ENCODE measurements at places on chromosomes 13 and 19.

- no peak for DNase-seq
These were observed 214.3 kb downstream of the FOXO1 start for GRCh38 chr13:40452038-40452666.

DNA sequence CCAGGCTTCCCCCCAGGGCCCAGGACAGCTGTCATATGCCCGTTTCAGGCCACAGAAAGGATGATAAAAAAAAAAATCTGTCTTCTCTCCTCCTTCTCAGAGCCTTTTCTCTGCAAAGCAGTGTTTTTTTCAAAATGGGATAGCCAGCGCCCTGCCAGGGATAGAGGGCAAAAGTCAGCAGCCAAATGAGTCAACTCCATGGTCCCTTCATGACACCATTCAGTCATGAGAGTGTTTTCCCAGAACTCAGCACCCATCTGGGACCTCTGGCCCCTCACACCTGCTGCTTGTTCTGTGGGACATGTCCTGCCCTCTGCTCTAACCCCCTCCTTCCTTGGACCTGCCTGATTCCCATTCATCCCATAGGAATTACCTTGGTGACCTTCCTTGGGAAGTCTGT lies 95.0 kb downstream of the CYSLTR2 start:
- no peak for DNase-seq

DNA sequence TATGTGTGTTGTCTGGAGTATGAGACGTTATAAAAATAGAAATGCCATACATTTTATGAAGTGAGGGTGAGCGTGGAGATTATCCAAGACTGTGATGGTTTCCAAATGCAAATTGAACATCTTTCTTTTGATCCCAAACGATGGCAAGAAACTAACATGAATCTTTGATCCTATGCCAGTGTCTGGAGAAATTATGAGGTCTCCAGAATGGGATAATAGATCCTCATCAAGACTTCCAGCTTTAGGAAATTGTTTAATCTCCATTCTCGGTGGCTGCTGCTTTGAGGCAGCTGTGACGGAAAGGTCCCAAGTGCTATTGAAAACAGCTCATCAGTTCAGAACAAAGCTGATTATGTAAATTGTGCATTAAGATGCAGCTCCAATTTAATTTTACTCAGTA lies 30.8 kb downstream of the CBY2 start:
- no peak for DNase-seq

DNA sequence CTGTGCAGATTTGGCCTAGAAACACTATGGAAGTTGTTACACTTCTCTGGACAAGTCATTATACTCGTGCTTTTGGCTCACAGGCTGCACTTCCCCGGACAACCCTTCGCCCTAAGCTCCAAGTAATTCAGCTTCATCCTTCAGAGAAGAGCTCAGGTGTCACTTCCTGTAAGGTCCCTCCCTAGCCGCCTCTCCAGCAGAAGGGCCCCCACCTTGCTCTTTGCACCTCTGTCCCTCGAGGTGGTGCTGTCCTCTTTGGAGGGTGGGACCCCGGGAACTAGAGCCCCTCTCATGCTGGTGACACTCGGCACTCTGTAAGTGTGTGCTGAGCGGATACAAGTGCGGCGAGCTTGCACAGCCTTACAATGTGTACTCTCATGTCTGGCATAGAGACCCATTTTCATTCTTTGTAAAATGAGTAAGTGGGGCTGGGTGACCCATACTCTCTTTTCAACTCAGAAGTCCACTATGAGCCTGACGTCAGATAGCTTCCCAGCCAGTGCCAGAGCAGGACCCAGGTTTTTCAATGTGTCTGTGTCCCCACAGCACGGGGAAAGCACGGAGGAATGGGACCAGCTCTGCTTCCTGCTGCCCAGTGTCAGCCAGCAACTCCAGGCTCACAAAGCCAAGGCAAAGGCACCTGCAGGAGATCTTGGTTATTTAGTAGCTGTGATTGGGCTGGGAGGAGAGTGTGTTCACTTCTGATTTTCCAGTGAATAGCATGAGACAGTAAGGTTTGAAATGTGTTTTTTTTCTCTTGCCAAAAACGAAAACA lies 26.9 kb downstream of the CHAMP1 start:
- DNase-seq = peak; percentile 8

DNA sequence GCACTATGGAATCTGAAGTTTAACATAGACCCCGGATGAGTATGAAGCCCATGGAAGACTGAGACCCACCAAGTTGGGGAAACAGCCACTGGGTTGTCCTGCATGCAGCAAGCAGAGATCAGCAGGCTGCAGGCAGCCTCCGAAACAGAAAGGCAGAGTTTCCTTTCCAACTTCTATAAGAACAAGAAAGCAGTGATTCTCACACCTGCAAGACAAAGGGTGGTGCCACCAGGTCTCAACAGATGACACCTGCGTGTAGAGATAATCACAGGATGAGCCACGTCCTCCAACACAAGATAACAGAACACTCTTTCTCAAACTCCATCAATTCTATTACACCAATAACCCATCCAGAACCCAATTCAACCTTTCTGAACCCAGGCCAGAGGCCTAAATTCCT lies 457.9 kb downstream of the FOXO1 start:
- DNase-seq = no peak

DNA sequence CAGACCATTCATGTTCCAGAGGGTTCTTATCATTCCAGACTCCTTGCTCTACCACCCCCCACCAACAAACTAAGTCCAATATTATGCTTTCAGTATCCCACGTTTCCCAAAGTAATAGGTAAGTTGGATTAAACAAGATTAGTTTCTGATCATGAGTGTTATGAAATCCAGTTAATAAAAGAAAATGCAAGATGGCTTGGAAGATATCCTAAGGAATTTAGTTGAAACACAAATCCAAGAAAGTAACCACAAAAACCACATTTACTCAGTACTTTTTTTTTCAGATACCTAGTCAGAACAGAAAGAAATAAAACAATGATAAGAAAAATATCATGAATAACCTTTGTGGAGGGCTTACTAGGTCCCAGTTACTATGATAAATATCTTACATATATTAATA lies 119.4 kb upstream of the MIR17HG start:
- no peak for DNase-seq

All from forelimb muscle (tissue), 1 donor.